ENCODE measurements at places on chromosomes 5 and 9.

- no peak for DNase-seq
These were observed 40.3 kb upstream of the SARDH start for GRCh38 chr9:133778336-133779013.

GRCh38 chr5:96008487-96008886 lies 46.8 kb upstream of the ELL2 start:
- no peak for DNase-seq

DNA sequence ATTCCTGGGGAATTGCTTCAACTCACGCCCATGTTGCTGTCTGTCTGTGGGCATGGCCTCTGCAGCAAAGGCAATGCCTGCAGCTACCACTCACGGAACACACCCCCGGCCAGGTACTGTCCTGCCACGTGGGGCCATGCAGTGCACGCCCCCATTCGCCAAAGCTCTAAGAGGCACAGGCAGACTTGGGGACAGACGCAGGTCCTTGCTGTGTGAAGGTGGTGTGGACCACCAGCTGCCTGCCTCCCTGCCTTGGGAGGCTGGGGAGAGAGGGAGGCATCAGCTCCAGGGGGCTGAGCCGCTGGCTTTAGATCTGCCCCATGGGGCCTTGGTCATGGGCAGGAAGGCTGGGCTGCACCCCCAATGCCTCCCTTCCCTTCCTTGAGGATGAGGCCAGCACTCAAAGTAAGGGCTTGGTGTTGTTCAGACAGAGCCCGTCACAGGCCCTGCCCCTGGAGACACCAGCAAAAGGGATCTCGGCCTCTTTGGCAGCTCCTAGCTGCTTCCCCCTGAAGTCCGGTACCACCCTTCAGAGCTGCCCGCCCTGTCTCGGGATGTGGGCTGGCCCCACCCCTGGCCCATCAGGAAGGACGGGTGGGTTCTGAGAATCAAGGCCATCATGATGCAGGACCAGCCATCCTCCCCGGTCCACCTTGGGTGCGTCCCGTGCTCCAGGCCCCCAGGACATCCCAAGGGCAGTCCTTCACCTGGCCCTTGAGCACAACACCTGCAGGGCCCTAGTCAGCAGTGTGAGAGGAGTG lies 2.3 kb downstream of the GRIN1 start:
- DNase-seq, result no peak

DNA sequence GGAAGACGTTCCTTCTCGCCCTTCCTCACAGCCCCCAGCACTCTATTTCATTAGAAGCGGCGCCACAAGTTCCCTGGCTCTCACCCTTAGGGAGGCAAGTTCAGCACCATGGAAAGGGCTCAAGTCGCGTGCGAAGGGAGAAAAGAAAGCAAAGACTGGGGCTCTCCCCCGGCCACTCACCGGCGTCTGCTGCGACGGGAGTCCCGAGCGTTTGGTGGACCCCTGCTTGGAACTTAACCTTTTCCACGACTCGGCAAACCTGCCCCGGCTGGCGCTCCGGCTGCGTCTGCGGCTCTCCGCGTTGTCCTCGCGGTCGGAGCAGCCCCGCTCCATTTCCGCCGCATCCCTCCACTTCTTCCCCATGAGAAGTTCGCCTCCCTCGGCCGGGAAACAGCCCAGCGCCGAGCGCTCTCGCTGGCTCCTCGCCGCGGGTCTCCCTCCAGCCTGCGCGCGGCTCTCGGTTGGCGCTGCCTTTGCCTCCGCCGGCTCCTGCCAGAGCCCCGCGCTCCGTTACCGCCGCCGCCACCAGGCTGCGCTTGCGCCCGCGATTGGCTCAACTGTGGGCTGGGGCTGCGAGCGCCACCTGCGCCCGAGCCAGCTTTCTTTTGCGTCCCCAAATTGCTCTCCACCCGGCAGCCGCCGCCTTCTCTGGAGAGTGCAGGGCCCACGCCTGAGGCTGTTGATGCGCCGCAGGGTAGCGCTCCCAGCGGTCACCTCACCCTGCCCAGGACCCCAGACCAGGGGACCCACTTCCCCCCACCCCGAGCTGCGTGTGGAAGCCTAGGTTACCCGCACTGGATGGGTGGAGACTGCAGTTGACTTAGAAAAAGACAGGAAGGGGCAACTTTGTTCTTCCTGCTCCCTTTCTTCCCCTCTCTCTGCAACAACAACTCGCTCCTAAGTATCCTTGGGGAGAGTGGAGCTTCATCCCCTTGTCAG lies 321.6 kb downstream of the CEMIP2 start:
- peak; percentile 4 for DNase-seq

DNA sequence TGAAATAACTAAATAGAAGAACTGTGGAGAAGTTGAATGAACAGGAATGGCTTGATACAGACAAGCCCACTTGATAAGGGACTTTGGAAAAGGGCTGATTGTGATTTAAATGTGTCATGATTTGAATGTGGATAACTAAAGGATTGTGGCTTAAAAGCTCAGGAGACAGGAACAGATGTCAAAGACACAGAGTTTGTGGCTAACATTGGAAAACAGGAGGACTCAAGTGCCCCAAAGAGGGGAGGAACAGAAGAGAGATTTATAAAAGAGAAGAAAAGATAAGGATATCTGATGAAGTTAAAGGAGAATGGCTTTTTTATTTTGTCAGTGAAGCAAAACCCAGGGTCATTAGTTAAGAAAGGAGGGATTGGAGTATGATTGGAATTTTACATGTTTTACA lies 124.2 kb upstream of the TRPM3 start:
- no peak for DNase-seq

Data from stimulated activated CD4-positive, alpha-beta T cell treated with anti-CD3 and anti-CD28 coated beads, Interleukin-12 subunit alpha, Interleukin-12 subunit beta, amount 100 ng/mL, for 4 hours (primary cell).